Aorta (tissue), 5 donors: ENCODE measurements at places on chromosomes 5 and 9. TPM values are rescaled to one million over a fixed set of nuclear protein-coding genes. Genes with fewer than 3 reads are reported as not detected.

Gene FIBCD1
- not detected for total RNA-seq

Gene PDCD1LG2
- total RNA-seq = 5.3 TPM

Gene SPINK4
- total RNA-seq = not detected

Gene C8G
- 0.90 TPM for total RNA-seq

Gene SLC6A7
- not detected for total RNA-seq

Gene TESK1
- total RNA-seq = 58.2 TPM

Gene ARHGEF39
- 0.75 TPM for total RNA-seq

Gene SPACA9
- 5.5 TPM for total RNA-seq

Gene NRG2
- 1.3 TPM for total RNA-seq

Gene SMIM15
- 41.1 TPM for total RNA-seq

Gene PCA3
- total RNA-seq = 0.32 TPM

Gene LECT2
- not detected for total RNA-seq

Gene CHSY3
- 19.5 TPM for total RNA-seq
